Central memory CD4-positive, alpha-beta T cell (primary cell): ENCODE measurements at places on chromosomes 2 and 18.

DNA sequence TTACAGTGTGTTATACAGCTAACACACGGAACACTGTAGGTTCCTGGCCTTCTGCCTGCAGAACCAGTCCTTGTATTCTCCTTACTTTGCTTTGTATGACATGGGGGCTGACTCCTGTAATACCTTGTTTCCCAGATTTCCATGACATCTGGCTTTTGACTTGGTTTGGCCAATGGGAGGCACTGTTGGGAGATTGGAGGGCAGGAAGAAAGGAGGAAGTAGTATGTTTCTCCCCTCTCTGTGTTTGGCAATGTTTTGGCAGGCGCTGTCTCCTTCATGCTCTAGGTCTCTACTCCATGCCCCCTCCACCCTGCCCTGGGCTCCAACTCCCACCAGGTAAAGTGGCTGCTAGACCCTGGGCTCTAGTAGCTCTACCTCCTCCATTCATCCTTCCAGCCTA lies 331.1 kb upstream of the SLC14A2 start:
- DNase-seq, result no peak

DNA sequence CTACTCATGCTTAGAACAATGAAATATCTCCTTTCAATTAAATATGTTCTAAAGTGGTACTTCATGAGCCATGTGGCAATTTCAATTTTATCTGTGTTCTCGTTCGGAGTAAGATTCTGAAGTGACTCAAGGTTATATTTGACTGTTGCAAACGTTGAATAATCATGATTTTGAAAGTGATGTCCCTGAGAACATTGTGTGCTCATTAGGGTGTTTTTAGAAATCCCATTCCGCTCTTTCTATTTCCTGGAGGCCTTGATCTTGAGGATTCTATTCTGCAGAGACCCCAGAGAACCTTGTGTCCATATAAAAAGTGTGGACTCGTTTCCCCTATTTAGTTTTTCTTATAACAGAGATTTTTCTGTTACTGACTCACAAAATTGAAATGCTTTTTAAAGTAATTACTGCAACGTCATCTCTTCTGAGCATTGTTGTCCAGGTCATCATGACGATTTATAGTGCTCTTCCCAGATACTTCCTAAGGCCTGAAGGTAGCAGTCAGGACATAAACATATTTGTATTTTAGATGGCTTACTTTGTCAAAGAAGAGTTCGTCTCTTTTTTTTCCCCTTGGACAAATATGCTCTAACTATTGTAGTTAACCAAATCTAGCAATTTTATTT lies 27.2 kb downstream of the IL1R2 start:
- no peak for DNase-seq

DNA sequence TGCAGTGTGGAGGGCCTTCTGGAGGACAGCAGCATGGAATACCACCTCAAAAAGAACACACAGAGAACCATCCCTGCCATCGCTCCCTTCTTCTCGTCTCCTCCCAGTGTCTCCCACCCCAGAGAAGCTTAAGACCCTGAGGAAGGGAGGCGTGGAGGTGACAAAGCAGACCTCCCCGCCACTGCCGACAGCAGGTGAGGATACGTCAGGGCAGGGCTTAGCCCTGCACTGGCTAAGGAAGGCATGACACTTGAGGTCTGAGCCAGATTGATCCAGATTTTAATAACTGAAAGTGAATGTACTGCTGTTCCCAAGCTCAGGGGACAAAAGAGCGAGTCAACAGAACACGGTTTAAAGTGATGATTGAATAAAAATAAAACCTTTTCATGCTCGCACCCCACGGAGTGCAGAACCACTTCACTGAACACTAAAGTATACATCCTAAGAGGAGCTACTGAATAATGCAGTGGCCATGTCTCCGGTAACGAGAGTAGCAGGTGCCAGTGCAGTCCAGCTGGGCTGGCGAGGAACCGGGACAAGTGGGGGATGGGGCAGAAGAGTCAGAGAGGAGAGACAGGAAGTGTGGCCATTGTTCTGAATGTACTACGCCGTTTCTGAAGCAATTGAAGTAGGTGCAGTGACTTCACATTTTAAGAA lies 391.0 kb downstream of the CDH2 start:
- no peak for DNase-seq

- no peak for DNase-seq
Measured at GRCh38 chr2:150911766-150912280, 349.8 kb downstream of the RBM43 start.

- DNase-seq, result no peak
Measured at GRCh38 chr2:127508631-127509034, 17.7 kb downstream of the IWS1 start.

DNA sequence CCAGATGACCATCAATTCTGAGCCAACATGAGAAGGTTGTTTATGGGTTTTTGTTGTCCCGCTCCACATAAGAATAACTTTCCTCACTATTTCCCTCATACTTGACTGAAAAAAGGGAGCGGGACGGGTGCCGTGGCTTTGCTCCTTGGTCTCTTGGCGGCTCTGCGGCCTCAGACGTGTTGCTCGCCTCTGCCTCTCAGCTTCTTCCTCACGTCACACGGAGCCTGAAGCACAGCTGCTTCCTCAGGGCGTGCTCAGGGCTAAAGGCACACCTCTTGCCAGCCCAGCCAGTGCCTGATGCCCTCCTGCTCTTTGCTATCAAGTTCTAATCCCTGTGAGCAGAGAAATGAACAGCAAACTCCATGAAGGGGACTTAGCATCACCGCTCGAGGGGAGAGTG lies 17.9 kb upstream of the ID2 start:
- no peak for DNase-seq

DNA sequence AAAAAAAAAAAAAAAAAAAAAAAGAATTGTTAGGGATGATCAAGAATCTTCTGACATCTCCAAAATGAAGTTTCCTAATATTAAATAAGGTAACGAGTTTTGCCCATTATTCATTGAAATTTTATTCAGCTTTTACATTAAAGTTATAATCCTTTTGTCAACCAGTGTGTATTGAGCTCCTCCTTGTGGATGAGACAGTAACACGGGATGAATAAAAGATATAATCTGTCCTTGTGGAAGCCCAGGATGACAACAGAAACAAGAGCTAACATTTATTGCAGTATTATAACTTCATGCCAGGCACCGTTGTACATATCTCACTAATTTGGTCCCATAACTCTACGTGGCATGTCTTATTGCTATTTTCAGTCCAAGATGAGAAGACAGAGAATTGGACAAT lies 33.4 kb upstream of the SERPINB7 start:
- DNase-seq, result no peak

- no peak for DNase-seq
Measured at GRCh38 chr2:219430633-219431615, 3.7 kb upstream of the SPEG start.

DNA sequence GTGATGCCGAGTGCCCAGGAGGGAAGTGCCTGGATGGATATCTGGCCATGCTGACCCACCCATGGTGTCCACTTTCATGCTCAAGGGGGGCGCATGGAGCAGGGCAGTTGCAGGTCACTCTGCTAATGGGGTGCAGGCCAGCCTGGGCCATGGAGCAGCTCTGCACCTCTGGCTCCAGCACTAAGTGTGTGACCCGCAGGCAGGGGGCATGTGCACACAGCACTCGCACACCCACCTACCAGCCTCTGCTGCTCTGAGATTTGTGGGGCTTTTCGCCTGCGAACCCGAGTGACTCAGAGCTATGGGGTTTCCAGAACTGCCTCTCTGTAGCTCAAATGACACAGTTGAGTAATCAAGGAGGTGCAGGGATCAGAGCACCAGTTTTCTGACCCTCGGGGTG lies 66.2 kb downstream of the CYP26B1 start:
- DNase-seq, result no peak

DNA sequence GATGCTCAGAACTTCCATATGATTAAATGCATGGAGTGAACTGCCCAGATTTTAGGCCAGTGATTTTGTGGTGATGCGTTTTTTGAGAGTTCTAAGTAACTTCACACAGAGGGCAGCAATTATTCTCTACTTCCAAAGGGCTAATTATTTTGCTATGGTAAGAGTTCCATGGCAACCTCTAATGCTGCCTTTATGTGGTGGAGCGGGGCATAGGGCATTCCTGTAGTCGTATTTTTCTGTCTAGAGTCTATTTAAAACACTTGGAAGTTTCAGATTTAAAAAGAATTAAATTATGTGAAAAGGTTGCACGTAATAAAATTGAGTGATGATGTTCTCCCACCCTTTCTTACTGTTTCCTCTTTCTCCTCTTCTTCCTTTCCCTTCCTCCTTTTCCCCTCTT lies 63.9 kb upstream of the EML6 start:
- DNase-seq, result no peak

GRCh38 chr2:192148620-192149321 lies 46.0 kb downstream of the TMEFF2 start:
- DNase-seq, result no peak

- DNase-seq, result no peak
Measured at GRCh38 chr18:2880473-2880872, 33.7 kb downstream of the EMILIN2 start.

- no peak for DNase-seq
Measured at GRCh38 chr2:73301636-73302035, 8.3 kb upstream of the EGR4 start.

GRCh38 chr2:118786746-118787145 lies 60.7 kb downstream of the EN1 start:
- DNase-seq, result no peak

DNA sequence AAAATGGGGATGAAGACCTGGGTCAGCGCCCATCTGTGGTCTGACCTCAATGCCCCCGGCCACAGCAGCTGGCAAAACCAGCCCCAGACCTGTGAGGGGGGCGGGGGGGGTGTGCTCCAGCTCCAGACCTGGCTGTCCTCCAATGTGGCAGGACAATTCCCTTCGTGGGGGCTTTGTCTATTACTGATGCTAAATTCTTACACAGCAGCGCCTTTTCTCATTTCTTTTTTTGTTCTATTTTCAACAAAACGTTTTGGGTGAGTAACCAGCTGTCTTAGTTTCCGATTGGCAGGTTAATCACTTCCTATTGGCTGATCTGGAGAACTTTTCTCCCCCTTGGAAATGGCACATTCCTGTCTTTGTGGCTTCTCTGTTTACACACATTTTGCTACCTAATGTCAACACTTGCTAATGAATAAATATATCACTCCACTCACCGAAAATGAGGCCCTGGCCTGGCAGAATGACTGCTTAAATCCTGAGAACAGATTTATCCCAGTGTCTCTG lies 4.4 kb downstream of the SMAD7 start:
- no peak for DNase-seq

GRCh38 chr2:10777111-10777841 lies 35.3 kb downstream of the PDIA6 start:
- DNase-seq, result no peak

DNA sequence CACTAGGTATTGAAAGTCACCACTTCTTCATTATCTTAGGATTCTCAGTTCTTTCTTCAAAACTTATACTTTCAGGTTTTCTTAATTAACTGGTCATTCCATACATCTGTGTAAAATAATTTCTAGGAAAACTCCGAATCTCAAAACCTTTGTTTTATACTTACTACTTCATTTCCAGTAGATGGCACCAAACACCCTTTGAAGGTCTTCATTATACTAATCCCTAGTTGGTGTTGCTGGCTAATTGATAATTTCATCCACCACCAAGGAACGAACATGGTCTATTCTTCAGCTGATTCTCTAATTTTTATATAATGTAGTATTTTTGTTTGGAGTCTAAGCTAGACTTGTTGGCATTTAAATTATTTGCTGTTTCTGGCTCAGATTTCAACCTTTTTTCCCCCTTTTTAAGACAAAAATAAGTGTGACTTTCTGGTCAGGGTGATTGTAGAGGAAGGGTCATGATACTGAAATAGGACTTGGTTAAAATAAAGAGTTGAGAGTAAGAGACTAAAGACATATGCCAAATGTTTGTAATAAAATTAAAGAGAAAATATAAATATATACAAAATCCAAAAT lies 2.8 kb upstream of the MXD1 start:
- peak; percentile 66 for DNase-seq

DNA sequence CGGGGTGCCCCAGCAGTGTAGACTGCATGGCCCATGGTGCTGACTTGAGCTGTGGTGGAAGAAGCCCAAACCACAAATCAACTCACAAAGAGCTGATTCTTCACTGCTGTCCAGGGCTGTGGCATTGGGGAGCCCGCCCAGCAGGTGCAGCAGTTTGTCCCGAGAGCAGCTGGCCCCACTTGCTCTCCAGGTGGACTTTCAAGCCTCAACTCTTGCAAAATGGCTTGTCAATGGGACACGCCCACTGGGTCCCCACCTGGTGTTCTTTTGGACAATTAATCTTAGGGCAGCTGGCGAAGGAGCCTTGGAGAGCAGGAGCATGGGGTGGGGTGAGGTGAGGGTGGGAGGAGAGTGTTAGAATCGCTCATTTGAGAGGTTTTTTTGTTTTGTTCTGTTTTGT lies 117.9 kb downstream of the MYCN start:
- DNase-seq, result no peak

DNA sequence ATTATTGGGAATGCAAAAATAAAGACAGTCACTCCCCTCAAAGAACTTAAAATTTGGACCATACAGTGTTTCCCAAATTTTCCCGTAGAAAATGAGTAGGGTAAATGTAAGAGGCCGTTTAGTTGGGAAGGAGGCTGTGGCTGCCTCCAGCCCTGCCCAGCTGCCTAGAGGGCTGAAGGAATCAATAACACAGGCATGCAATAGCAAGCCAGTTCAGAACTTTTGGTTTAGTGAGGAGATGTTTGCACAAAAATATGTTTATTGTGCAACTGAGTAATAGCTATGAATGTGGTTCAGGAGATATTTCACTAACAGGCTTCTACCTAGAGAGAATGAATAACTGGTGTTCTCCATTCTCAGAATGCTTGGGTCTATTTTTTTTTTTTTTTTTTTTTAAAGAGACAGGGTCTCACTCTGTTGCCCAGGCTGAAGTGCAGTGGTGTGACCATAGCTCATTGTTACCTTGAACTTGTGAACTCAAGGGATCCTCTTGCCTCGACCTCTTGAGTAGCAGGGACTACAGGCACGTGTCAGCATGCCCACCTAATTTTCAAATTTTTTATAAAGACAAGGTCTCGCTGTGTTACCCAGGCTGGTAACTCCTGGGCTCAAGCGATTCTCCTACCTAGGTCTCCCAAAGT lies 23.6 kb downstream of the UGP2 start:
- no peak for DNase-seq

- DNase-seq, result no peak
Measured at GRCh38 chr2:172098287-172098649, 4.4 kb downstream of the DLX2 start.

DNA sequence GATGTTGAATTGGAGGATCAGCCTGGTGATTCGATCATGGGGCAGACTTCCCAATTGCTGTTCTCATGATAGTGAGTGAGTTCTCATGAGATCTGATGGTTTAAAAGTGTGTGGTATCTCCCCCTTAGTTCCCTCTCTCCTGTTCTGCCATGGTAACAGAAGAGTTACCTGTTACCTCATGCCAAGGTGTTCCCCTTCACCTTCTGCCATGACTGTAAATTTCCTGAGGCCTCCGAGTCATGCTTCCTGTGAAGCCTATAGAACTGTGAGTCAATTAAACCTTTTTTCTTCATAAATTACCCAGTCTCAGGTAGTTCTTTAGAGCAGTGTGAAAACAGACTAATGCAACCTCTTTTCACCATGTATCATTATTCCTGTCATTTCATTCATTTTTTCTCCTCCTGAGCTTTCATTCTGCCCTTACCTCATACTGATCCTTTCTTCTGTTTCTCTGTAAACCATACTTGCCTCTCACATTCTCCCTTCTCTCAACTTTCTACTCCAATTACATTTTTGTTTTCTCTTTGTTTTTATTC lies 22.0 kb downstream of the STARD6 start:
- no peak for DNase-seq

GRCh38 chr2:20451341-20451740 lies 4.5 kb downstream of the RHOB start:
- DNase-seq, result no peak
